ENCODE measurements at places on chromosomes 12 and 14.

GRCh38 chr14:77603654-77604255 lies 12.7 kb downstream of the SPTLC2 start:
- peaks cover 29% of the 10 kb centered on the region for H3K4me1 ChIP-seq
- H3K4me3 ChIP-seq, result no peak overlapping the region
- no peaks in the 10 kb centered on the region for H3K36me3 ChIP-seq
- H3K27ac ChIP-seq, result no peak overlapping the region
- DNase-seq, result no peak

DNA sequence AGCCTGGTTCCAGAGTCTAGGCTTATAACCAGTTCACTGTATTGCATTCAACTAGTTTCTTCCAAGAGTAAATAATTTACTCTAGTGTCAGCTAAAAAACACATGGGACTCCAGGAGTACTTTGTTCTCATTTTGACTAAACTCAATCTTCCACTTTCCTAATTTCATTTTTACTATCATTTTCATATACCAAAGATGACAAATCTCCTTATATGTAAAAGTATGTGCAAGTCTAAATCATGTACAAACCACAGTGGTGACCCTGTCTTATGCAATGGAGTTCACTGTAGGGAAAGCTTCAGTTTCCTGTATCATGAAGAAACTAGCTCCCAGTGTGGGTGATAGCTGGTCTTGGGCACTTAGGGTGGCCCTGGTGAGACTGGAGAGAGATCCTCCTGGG lies 151.6 kb downstream of the HELB start:
- DNase-seq, result no peak
- no peak overlapping the region for H3K4me3 ChIP-seq
- no peak overlapping the region for H3K27ac ChIP-seq
- peaks cover 3% of the 10 kb centered on the region for H3K27me3 ChIP-seq
- H3K4me1 ChIP-seq, result no peaks in the 10 kb centered on the region

DNA sequence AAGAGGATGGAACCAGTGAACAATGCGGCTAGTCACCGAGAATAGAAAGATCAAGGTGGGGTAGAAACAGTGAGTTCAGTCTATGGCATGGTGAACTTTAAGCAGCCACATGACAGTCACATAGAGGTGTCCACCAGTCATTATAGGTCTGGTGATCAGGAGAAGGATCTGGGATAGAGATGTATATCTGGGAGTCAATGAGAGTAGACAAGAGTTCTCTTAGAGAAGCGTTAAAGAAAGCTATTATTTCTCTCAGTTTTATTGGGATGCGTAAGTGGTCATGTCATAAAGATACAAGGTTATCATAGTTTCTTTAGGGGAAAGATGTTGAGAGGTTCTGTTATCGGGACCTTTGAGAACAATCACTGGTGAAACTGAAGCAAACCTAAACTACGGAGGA lies 136.1 kb upstream of the SLC38A2 start:
- no peaks in the 10 kb centered on the region for H3K4me1 ChIP-seq
- H3K4me3 ChIP-seq, result no peak overlapping the region
- no peaks in the 10 kb centered on the region for H3K27me3 ChIP-seq
- H3K27ac ChIP-seq, result no peak overlapping the region
- no peaks in the 10 kb centered on the region for H3K36me3 ChIP-seq
- no peak for DNase-seq

- H3K27me3 ChIP-seq, result no peaks in the 10 kb centered on the region
- H3K27ac ChIP-seq, result no peak overlapping the region
- no peak for DNase-seq
- H3K36me3 ChIP-seq, result peaks cover 6% of the 10 kb centered on the region
- H3K4me1 ChIP-seq, result no peaks in the 10 kb centered on the region
Observed at GRCh38 chr14:93005838-93006237, 82.9 kb downstream of the CHGA start.

- no peak for DNase-seq
- H3K4me1 ChIP-seq, result no peaks in the 10 kb centered on the region
- no peak overlapping the region for H3K27ac ChIP-seq
- H3K36me3 ChIP-seq, result no peaks in the 10 kb centered on the region
Observed at GRCh38 chr14:102985665-102986064, 63.2 kb downstream of the AMN start.

- H3K4me1 ChIP-seq, result no peaks in the 10 kb centered on the region
- no peak overlapping the region for H3K27ac ChIP-seq
- no peaks in the 10 kb centered on the region for H3K36me3 ChIP-seq
Observed at GRCh38 chr12:107818984-107819383, 44.5 kb downstream of the ASCL4 start.

DNA sequence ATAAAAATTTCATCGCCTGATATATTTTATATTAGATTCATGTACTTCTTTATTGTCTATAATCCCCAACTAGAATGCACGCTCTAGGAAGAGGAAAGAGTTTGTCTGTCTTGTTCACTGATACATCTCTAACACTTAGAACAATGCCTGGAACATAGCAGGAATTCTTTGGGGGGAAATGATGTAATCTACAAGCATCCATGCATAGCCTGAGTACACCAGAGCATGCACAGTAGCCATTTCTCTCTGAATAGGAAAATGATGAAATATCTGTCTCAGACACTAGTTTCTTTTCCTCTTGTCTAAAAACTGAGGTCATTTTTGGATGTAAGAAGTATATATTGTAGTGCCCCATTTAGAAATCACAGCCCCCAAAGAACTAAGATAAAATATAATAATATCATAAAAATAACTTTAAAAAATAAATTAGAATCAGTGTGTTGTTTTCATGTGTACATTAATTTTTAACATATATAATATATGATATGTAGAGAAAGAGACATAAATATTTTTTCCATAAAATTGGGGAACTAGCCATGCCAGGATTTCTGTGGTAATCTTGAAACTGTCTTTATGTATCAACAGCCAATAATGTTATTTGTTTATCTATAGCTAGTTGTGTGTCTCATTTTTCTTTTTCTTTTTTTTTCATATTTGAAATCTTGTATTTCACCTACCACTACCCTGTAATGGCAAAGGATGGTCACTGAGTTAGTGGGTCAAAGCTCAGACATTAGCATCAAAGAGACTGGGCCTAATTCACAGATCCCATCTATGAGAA lies 155.6 kb upstream of the TMCC3 start:
- no peaks in the 10 kb centered on the region for H3K36me3 ChIP-seq
- H3K27me3 ChIP-seq, result no peaks in the 10 kb centered on the region
- H3K4me1 ChIP-seq, result no peaks in the 10 kb centered on the region
- no peak for DNase-seq

DNA sequence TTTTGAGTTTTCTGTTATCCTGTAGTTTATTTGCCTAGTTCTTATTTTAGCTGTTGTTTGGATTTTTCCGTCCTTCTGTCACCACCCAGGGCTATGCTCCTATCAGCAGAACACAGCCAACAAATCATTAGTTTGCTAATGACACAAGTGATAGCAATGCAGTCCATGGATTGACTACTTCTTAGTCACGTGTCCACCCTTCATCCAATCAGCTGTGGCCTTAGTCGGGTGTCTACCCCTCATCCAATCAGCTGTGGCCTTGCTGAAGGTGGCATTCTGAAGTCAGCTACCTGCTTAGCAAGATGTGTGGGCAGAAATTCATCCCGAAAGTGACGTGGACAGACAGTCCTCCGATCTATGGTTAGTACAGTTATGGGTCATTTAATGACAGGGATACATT lies 182.3 kb downstream of the GALC start:
- no peaks in the 10 kb centered on the region for H3K27me3 ChIP-seq
- H3K4me3 ChIP-seq, result no peak overlapping the region
- no peak for DNase-seq
- no peaks in the 10 kb centered on the region for H3K4me1 ChIP-seq

DNA sequence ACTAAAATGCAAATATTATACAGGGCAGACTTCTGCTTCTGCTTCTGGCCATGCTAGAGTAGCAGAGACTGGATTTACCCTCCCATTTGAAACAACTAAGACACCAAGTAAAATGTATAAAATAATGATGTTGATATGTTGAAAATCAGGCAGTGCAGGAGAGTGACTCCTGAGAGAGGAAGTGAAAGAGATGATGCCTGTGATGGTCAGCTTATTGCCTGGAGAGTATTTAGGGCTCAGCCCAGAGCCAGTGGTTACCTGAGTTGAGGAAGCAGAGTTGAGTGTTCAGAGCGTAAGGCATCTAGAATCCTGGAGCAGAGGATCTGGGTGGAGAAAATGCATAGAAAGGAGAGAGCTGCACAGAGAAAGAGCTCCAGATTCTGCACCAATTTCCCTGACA lies 131.8 kb upstream of the C14orf180 start:
- no peak for DNase-seq
- H3K36me3 ChIP-seq, result no peaks in the 10 kb centered on the region
- no peaks in the 10 kb centered on the region for H3K4me1 ChIP-seq
- H3K27ac ChIP-seq, result no peak overlapping the region

DNA sequence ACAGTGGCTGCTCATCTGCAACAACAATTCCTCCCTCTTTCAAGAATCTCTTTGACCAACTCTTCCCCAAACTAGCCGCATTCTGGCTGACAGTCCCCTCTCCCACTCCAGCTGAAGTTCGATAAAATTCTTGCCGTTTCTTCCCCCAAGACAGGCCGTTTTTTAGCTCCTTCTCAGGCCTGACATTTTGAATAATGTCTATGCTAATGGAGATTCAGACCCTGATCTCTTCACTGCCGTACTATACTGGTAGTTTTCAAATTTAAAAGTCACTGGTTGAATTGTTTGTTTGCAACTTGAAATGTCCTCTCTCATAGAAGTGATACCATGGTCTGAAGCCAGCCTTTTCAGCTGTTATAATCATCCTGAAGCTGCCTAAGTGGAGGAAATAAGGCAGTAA lies 65.9 kb upstream of the AMN1 start:
- no peaks in the 10 kb centered on the region for H3K27me3 ChIP-seq
- no peak for DNase-seq
- peaks cover 20% of the 10 kb centered on the region for H3K4me1 ChIP-seq
- no peak overlapping the region for H3K27ac ChIP-seq

DNA sequence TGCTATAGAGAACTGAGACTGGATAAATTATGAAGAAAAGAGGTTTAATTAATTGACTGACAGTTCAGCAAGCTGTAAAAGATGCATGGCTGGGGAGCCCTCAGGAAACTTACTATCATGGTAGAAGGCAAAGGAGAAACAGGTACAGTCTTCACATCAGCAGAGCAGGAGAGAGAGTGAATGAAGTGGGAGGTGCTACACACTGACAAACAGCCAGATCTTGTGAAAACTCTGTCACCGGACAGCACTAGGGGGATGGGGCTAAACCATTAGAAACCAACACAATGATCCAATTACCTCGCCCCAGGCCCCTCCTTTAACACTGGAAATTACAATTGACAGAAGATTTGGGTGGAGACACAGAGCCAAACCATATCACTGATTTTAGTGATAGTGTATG lies 682.4 kb downstream of the SLC16A7 start:
- no peaks in the 10 kb centered on the region for H3K36me3 ChIP-seq
- DNase-seq, result no peak
- H3K4me3 ChIP-seq, result no peak overlapping the region
- H3K27ac ChIP-seq, result no peak overlapping the region
- no peaks in the 10 kb centered on the region for H3K27me3 ChIP-seq

- no peak for DNase-seq
- no peaks in the 10 kb centered on the region for H3K27me3 ChIP-seq
- no peak overlapping the region for H3K4me3 ChIP-seq
- no peaks in the 10 kb centered on the region for H3K36me3 ChIP-seq
Observed at GRCh38 chr14:41960281-41960680, 353.6 kb downstream of the LRFN5 start.

DNA sequence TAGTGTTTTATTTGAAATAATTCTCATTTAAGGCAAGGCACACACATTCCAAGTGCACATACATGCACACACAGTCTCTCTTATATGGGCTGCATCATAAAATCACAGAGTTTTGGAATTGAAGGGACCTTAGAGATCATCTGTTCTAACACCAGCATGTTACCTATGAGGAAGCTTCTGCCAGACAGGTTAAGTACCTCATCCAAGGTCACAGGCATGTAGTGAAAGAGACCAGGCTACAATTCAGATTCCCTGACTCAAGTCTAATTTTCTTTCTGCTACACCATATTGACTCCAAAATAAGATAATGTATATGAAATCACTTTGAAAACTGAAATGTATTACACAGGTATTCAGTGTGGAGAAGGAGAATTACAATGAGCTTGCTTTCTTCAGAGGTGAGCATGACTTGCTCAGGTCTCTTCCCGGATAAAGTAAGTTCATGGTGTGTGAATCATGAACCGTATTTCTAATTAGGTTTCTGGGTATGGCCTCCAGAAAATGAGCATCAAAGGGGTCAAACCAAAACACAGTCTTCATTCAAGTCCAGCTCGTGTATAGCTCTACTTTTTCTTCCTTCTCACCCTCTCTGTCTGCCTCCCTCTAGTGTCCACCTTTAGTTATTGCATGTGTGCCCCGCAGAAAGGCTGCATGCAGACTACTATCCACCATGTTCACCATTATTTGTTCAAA lies 411.9 kb downstream of the FUT8 start:
- DNase-seq, result peak; percentile 41
- H3K27ac ChIP-seq, result no peak overlapping the region
- H3K4me1 ChIP-seq, result peaks cover 3% of the 10 kb centered on the region

- H3K27ac ChIP-seq, result no peak overlapping the region
- no peak overlapping the region for H3K4me3 ChIP-seq
- peaks cover 26% of the 10 kb centered on the region for H3K36me3 ChIP-seq
- no peaks in the 10 kb centered on the region for H3K27me3 ChIP-seq
- H3K4me1 ChIP-seq, result no peaks in the 10 kb centered on the region
Observed at GRCh38 chr12:45377815-45378214, 161.9 kb downstream of the ANO6 start.

- no peak for DNase-seq
- H3K4me3 ChIP-seq, result no peak overlapping the region
- no peak overlapping the region for H3K27ac ChIP-seq
- no peaks in the 10 kb centered on the region for H3K27me3 ChIP-seq
Observed at GRCh38 chr14:86357119-86357518, 827.2 kb downstream of the FLRT2 start.

- H3K4me3 ChIP-seq, result no peak overlapping the region
- H3K27ac ChIP-seq, result no peak overlapping the region
- no peaks in the 10 kb centered on the region for H3K27me3 ChIP-seq
- no peaks in the 10 kb centered on the region for H3K4me1 ChIP-seq
- DNase-seq, result no peak
- no peaks in the 10 kb centered on the region for H3K36me3 ChIP-seq
Observed at GRCh38 chr14:79631276-79631675, 580.0 kb downstream of the DIO2 start.

DNA sequence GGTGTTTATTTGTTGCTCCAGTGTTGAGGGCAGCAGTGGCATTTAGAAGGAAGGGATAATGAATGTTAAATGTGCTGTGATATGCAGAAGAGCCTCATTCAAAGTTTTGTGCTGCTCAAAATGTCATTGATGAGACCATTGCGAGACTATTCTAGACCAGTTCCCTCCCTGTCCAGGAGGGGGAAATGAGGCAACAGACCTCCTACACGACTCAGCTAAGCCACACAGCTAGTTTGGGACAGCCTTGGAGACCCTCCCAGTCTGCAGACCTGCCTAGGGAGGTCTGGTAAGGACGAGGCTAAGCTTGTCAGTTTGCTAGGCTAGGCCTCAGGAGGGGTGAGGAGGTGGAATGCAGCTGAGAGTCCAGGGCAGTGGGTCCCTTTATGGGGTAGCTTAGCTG lies 116.0 kb downstream of the NRXN3 start:
- DNase-seq, result no peak
- no peaks in the 10 kb centered on the region for H3K36me3 ChIP-seq
- no peak overlapping the region for H3K27ac ChIP-seq
- no peaks in the 10 kb centered on the region for H3K27me3 ChIP-seq

- peak overlapping the region; percentile 63 for H3K4me3 ChIP-seq
- H3K27ac ChIP-seq, result peak overlapping the region; percentile 97
Observed at GRCh38 chr14:73759714-73760597, 45.8 kb upstream of the PNMA1 start.

Data from CD4-positive, alpha-beta T cell (primary cell).